ENCODE measurements at places on chromosomes 7 and 10.

DNA sequence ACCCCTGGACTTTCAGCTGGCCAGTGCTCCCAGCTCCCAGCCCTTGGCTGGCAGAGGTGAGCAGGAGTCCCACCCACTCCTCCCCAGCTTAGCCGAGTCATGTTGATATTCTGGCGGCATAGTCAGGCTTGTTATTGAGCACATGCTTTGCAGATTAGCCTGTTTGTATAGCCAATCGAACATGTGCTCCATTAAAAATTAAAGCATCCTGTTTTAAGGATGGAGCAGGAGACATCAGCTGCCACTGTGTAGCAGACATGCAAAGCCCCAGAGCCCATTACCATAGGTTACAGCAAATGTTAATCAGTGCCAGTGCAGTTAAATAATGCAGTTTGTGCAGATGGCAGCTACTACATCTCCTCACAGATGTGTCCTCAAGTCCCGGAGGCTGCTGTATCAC is 574.6 kb upstream of the GALNT17 start:
- no peak for DNase-seq

- no peak for DNase-seq
Measured at GRCh38 chr7:137423321-137423720, 79.8 kb upstream of the PTN start.

DNA sequence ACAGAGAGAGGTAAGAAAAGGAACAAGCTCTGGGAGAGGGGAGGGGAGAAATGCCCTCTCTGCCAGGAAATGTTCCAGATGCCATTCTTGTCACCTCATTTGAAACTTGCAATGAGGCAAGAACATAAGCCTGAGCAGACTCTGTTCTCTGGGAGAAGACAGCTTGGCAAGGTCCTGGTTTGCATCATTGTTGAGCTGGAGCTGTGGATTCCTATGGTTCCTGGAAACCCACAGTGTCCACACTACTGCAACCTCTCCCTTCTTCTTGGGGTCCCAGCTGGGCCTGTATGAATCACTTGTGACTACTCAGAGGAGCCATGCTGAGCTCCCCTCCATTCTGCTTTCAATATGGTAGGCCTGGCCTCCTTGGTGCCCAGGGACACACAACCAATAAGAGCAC is 60.8 kb upstream of the HECTD2 start:
- peak; percentile 77 for DNase-seq

DNA sequence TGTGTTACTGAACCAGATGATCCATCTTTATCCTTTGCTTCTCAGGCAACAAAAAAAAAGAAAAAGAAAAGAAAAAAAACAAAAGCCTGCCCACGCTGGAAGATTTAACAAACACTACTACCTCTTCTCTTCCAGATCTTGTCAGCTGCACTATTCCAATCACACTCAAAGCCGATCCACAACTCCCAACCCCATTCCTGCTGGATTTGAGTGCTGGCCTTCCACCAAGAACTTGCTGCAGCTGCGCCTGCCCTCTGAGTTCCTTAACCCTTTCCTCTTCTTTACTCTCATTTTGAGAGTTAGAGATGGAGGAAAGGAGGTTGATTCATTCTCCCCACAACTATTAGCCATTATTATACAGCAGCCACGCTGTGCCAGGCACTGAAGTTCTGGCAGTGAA is 16.0 kb upstream of the ITGA8 start:
- no peak for DNase-seq

DNA sequence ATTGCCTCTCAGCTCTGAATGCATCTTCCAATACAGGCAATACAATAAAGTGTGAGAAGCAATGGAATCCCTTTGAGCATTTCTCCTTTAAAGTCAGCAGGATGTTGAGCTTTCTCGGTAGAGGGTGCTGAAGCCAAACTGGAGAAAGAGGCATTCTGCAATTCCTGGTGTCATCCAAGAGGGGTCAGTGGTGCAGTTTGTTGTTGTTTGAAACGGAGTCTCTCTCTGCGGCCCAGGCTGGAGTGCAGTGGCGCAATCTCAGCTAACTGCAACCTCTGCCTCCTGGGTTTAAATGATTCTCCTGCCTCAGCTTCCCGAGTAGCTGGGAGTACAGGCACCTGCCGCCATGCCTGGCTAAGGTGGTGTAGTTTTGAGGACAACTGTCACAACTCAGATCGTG is 486.5 kb downstream of the CALN1 start:
- no peak for DNase-seq

- no peak for DNase-seq
Measured at GRCh38 chr7:22662556-22663356, 64.2 kb upstream of the IL6 start.

DNA sequence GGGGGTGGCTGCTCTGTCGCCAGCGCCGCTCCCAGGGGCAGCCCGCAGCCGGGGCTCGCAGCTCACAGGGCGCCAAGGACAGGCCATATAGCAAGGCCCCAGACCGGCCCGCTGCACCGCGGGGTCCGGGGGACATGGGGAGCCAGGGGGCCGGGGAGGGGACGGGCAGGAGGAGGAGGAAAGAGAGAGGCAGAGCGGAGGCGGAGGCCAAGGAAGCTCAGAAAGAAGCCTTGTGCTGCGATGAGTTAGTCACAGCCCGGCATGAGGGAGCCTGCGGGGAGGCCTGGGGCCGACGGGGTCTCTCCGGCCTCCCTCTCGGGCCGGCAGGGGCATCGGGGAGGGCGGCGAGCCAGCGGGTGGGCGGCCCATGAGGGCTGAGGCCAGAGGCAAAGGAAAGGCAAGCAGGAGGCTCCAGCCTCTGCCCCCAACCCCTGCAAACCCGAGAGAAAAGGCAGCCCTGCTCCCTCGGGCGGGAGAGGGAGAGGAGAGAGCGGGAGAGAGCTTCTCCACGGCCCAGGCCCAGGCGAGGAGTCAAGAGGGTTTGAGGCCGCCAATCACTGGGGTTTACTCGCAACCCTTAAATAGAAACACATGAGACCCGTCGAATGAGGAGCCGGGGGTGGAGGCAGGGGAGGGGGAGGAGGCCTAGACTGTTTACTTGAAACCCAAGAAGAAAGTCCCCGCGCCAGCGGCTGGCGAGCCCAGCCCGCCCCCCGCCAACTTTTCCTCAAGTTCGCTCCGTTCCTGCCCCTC is 167.9 kb downstream of the NEURL1 start:
- no peak for DNase-seq

- DNase-seq, result no peak
Measured at GRCh38 chr10:112361951-112362751, 11.8 kb upstream of the ACSL5 start.

DNA sequence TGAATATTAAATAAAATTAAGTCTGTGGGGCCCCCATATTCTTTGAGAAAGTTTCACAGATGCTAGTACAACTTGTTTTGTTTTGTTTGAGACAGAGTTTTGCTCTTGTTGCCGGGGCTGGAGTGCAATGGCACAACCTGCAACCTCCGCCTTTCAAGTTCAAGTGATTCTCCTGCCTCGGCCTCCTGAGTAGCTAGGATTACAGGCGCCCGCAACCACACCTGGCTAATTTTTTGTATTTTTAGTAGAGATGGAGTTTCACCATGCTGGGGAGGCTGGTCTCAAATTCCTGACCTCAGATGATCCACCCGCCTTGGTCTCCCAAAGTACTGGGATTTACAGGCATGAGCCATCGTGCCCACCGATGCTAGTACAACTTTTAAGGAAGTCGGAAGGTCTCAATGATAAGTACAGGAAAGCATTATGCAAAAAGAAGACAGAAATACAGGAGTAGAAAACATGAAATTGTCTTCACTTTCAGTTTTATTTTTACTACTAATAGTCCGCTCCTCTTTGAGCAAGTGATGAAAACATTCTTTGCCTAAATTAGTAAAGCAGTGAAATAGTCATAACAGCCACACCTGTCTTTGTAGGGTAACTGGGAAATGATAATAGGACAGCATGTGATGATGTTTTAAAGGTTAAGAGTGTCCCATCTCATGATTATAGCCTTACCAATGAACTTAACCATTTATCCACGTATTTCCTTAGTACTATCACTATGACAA is 147.5 kb downstream of the SEMA3D start:
- no peak for DNase-seq

DNA sequence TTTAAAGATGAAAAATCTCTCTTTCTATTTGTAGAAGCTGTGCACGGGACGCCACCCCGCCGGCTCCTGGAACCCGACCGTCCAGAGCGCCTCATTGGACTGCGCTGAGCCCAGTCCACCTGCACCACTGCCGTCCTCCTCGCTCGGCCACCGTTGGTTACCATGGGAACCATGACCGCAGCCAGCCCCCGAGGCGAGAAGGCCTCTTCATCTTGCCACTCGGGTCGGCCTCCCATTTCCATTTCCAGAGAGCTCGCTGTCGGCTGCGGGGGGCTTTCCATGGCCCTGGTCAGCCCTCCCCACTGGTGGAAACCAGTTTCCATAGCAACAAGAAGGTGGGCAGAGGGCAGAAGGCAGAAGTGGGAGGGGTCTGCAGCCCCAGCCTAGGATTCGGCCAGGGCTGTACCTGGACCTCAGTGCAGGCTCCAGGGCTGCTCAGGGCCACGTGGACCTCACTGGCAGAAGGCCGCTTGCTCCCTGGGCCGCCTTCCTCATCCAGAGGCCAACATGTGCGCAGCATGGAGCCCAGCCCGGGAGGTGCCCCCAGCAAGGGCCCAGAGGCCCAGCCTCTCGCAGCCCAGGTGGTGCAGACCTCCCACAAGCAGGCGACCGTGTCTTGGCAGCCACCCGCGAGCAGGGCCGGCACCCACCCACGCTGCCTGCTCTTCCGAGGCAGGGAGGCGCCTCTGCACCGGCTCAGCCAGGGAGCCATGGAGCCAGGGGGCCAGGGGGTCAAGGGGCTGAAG is 283.5 kb upstream of the PPP2R2D start:
- DNase-seq, result no peak

DNA sequence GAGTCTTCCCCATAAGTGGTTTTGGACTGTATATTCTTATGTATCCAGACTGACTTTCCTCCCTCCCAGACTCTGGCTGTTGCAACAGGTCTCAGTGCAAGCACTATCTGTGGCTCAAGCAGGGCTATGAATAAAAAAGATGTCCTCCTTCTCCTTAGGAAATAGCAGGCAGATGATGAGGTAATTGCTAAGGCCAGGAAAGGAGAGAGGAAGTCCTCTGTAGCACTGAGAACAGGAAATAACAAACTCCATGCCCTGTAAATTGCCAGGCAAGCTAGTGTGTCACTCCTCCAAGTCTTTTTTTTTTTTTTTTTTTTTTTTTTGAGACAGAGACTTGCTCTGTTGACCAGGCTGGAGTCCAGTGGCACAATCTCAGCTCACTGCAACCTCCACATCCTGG is 900.1 kb downstream of the TYW1 start:
- DNase-seq, result no peak
